HS-27A (cell line): ENCODE measurements at places on chromosomes 16 and 17.

- no peak for DNase-seq
Observed at GRCh38 chr17:3527896-3528295, 29.7 kb downstream of the TRPV3 start.

DNA sequence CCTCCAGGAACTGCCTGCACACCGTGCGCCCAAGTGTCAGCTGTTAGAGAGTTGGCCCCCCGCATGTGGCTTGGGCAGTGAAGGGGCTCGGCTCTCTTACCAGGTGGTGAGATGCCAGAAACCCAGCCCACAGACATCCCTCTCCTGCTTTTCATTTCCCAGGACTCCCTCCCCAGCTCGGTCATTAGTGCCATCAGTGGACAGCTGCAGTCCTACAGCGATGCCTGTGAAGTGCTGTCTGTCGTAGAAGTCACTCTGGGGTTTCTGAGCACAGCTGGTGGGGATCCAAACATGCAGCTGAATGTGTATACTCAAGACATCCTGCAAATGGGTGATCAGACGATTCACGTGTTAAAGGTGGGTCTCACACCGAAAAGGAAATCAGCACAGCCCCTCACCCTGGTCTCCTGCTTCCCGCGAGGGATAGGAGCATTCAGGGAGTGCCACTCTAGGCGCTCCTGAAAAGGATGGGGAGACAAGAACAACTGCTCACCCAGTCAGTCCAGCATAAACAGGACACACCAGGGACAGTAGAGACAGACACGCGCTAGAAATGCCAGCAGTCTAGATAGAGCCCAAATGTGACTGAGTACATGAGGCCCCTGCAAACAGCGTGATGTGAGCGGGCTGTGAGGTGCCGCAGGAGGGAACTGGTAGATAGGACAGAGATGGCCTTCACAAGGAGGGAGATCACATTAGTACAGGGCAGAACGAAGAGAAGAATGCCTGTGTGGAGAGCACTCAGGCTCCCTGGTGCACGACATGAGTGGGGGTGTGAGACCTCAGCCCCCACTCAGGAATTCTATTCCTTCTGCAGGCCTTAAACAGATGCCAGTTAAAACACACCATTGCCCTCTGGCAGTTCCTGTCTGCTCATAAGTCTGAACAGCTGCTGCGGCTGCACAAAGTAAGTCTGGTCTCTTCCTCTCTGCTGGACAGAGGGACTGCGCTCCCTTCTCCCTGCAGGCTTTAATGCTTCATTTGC, 25.7 kb upstream of the ENDOV start:
- no peak for DNase-seq

DNA sequence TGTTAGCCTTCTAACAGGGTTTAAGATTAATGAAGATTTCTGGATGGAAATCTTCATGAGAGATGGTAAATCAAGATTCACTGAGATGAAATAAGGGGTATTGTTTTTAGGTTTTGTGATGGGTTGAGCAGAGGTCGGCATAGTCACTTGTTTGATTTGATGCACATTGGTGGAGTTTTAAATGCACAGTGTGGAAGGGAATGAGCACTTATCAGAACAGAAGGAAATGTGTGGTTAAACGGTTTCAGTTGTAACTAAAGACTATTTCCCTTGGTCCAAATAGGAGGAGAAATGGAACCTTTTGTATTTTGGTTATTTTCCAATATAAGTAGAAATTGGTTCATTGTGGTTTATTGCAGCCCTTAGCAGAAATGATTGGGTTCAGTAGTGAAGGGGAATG, 34.1 kb downstream of the CBFB start:
- DNase-seq, result no peak

GRCh38 chr17:78038748-78039288, 80.3 kb downstream of the TNRC6C start:
- DNase-seq, result no peak

DNA sequence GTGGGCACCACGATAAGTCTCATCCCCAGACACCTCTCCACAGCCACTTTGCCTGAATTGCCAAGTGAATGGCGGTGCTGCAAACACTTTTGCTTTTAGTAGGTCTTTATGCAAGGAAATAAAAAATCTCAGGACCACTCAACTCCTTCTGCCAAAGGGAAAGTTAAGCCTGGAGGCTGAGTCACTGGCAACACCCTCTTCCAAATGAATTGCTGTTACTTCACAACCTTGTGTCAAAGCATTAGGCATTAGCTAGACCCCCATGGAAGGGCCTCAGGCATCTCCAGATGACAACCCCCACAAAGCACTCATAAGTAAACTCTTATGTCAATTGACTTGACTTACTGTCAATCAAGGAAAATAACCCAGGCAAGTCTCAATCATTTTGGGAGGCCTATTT, 43.0 kb downstream of the RNF112 start:
- DNase-seq, result no peak

DNA sequence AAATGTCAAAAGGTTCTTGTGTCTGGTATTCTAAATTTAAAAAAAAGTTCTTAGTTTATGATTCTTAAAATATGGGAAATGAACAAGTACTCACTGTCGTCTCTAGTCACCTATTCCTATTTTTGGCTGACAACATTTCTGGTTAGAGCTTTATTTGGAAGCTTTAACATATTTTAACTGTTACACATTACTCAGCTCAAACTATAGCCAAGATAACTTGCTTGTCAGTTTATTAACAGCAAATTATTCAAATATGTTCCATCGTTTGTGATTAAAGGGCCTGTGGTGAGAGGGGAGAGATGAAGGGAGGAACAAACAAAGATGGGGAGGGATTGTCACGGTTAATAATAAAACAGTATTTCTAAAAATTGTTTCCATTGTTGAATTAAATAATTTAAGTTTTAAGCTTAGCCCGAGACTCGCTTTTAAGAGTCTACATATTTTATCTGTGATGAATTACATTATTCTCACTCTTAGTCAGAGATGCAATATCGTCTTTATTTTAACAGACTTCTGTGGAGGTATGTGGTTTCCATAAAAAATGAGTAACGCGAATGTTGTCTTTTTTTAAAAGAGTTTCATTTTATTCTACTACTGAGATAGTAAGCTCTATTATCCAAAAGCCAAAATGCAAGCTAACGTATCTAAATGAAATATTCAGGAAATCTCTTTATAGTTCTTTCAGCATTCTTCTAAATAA, 321.9 kb upstream of the PMFBP1 start:
- DNase-seq, result peak; percentile 64

- DNase-seq, result no peak
Observed at GRCh38 chr17:64425191-64425590, 23.7 kb upstream of the MILR1 start.

DNA sequence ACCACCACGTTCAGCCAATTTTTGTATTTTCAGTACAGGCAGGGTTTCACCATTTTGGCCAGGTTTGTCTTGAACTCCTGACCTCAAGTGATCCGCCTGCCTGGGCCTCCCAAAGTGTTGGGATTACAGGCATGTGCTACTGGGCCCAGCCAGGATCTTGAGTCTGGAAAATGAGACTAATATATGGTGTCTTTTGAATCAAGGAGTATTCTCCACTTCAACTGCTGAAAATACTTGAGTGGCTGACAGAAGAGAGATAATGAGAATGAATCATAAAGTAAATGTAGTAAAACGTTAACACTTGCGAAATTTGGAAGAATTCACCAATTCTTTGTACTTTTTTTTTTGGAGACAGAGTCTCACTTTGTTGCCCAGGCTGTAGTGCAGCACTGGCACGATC, 16.6 kb downstream of the SMYD4 start:
- DNase-seq, result no peak

- no peak for DNase-seq
Observed at GRCh38 chr17:74842599-74843351, 16.9 kb downstream of the GRIN2C start.

- no peak for DNase-seq
Observed at GRCh38 chr16:78552716-78553115, 453.3 kb downstream of the WWOX start.
